ENCODE measurements at places on chromosomes 1 and 21.

- DNase-seq = no peak
Measured at GRCh38 chr1:50426702-50427085, 3.5 kb upstream of the DMRTA2 start.

DNA sequence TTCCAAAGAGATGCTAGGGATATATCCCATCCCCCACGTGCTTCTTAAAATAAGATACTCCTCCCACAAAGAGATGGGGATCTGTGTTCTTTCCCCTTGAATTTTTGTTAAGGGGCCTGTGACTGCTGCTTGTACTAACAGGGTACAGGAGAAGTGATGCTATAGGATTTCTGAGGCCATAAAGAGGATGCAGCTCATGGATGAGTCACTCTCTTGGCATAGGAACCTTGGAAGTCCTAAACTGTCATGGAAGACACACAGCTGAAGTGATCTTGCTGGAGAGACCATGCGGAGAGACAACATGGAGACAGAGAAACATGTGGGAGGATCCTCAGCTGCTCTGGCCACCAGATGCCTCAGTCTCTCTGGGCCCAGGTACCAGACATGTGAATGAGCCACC, 157.2 kb downstream of the S1PR1 start:
- no peak for DNase-seq

GRCh38 chr1:30516485-30516858, 206.9 kb downstream of the MATN1 start:
- DNase-seq = no peak

DNA sequence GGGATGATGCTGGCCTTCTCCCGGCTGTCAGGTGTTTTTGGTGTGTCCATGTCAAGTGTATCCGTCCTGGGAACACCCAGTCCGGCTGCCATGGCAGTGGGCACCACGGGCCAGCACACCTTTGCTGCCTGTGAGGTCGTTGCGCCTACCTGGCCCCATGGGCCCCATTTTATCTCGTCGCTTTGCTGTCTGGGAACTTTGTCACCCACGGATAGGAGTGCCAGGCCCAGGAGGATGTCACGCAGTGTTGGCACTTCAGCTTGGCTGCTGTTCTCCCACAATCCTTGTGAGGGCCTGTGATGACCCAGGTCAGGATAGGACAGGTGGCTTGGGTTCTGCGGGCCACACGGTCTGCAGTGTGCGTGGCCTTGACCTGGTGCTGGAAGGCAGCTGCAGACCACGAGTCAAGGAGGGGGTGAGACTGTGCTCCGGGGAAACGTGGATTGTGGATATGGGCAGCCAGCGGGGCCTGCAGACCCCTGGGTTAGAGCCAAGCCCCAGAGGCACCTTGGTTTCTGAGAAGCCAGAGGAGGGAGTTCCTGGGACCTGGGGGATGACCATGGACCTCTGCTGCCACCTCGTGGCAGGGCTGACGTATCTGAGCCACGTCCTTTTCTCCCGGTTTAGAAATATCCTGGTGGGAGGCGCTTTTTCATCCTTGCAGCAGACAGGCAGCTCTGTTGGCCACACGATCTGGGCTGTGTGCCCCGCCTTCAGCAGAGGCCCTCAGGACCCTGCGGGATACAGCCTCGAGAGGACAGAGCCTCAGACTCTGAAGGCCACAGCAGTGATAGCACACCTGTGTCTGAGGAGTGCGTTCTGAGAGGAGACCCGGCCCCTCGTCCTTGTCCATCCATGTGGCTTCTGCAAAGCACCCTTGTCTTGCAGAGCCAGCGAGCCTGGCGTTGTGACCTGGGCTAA, 161.1 kb upstream of the COL6A1 start:
- peak; percentile 65 for DNase-seq

GRCh38 chr1:9916452-9916851, 6.4 kb upstream of the CTNNBIP1 start:
- no peak for DNase-seq

- no peak for DNase-seq
Measured at GRCh38 chr21:39597595-39597994, 15.1 kb upstream of the B3GALT5 start.

DNA sequence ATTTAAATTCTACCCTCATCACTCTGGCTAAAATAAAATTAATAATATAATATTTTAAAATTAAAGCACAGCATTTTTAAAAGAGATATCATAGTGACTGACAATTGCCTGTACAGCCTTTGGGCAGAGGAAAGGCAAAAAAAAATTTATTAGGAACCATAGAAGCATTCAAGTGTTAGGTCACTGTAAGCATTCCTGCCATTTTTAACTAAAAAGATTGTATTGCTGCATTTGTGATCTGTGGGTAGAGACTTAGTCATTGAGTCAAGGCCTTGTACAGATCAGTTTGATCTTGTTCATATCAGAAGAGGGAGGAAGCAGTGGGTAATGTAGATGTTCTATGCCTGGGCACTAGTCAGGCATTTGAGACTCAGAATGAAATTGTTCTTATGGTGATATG, 109.9 kb downstream of the LYPLAL1 start:
- DNase-seq = no peak

- DNase-seq = peak; percentile 13
Measured at GRCh38 chr1:179706339-179706941, 36.7 kb upstream of the FAM163A start.

DNA sequence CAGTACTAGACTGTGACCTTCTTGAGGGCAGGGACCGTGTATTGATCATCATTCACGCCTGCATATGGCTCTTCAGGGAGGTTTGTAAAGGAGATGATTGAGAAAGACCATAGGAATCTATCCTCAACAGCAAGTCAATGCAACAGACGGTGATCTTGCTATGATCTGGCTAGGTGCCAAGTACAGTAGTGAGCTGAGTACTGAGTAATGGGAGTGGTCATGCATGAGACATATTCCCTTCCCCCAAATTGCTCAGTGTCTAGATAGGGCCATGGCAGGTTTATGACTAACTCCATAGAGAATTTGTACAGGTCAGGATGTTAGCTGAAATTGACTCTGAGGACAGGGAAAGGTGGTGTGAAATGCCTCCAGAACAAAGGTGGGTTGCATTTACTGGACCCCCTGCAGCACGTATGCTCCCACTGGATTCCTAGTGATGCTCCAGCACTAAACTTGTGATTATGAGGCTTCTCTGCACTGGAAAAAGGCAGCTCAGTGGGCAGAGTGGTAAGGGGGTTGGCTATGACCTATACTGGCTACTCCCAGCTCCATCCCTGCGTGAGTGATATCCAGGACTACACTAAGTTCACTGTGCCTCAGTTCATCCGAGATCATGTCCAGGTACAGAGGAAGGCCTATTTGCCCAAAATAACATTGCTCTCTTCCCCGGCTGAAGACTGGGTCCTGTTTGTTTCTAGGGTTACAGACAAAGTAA, 37.2 kb downstream of the KCNJ6 start:
- DNase-seq = no peak

DNA sequence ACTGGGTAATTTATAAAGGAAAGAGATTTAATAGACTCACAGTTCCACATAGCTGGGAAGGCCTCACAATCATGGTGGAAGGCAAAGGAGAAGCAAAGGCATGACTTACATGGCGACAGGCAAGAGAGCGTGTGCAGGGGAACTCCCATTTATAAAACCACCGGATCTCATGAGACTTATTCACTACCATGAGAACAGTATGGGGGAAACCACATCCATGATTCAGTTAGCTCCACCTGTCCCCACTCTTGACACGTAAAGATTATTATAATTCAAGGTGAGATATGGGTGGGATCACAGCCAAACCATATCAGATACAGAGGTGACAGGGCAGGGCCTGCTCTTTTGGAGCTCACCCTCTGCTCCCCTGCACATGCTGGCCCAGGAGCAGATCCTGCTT, 31.4 kb upstream of the TMEM61 start:
- DNase-seq = no peak

DNA sequence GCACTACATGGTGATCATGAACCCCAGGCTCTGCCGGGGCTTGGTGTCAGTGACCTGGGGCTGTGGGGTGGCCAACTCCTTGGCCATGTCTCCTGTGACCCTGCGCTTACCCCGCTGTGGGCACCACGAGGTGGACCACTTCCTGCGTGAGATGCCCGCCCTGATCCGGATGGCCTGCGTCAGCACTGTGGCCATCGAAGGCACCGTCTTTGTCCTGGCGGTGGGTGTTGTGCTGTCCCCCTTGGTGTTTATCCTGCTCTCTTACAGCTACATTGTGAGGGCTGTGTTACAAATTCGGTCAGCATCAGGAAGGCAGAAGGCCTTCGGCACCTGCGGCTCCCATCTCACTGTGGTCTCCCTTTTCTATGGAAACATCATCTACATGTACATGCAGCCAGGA, 589 bp downstream of the OR2W3 start:
- DNase-seq = no peak

- no peak for DNase-seq
Measured at GRCh38 chr1:236016782-236017400, 48.0 kb downstream of the NID1 start.

DNA sequence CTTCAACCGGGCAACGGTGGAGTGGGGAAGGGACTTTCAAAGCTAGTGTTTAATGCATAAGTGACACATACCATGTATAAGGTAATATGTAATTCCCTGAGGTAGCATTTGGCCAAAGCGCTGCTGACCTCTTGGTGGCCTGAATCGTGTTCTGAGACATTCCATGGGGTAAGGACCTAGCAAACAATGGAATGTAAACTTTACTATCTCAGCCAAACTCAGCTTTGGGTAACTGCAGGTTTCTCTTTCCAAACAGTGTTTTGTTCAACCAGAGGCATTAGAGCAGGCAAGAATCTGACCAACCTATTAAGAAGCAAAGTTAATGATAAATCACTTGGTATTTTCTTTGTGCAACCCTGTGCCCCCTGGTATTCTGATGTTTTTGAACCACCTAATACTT, 22.0 kb downstream of the TGFB2 start:
- DNase-seq = no peak

- DNase-seq = no peak
Measured at GRCh38 chr1:93750955-93751354, 69.3 kb upstream of the BCAR3 start.

Measured in stimulated activated CD8-positive, alpha-beta memory T cell treated with anti-CD3 and anti-CD28 coated beads, Interleukin-2, amount 100 ng/mL, for 48 hours (primary cell).